Skeletal muscle cell (primary cell): ENCODE measurements at places on chromosomes 5 and 9.

DNA sequence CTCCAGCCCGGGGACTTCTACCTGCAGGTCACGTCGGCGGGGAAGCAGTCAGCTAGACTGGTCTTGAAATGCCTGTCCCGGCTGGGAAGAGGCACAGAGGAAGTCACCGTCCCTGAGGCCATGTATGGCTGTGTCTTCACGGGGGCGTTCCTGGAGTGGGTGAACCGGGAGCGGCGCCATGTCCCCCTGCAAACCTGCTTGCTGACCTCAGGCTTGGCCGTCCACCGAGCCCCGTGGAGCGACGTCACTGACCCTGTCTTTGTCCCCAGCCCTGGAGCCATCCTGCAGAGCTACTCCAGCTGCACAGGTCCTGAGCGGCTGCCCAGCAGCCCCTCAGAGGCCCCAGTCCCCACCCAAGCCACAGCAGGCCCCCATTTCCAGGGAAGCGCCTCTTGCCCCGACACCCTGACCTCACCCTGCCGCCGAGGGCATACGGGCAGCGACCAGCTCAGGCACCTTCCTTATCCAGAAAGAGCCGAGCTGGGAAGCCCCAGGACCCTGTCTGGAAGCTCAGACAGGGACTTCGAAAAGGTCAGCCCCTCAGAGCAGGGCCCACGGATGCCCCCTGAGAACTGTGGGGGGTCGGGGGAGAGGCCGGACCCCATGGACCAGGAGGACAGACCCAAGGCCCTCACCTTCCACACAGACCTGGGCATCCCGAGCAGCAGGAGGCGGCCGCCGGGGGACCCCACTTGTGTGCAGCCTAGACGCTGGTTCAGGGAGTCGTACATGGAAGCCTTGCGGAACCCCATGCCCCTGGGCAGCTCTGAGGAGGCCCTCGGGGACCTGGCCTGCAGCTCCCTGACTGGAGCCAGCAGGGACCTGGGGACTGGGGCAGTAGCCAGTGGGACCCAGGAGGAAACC, 47.8 kb downstream of the PLEKHG4B start:
- DNase-seq = no peak

DNA sequence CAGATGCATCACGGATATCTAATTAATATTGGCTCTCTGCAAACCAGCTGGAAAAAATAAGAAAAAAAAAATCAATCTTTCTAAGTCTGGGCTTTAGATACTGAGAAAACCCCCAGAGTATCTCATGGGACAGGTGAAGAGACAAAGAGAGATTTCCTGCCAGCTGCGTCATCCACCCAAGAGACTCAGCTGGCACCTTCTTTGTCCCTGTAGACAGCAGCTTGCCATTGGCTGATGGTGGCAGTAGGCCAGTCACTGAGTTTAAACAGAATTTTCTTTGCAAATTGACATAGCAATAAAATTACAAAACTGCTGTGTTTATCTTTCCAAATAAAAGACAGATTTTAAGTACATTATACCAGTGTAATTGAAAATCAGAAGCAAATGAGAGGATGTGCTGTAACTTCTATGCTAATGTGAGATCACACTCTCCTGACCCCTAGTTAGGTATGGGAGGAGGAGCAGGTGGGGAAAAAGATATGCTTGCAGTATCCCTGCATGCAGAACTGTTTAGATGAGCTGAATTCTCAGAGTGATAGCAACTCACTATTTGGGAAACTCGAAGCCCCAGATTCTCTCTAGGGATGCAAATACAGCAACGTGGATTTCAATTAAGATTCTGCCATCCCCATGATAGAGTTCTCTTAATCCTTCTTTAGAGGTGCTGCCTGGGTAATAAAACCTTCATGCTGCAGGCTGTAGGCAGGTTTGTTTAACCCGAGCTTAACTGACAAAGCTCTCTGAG, 72.2 kb downstream of the NMUR2 start:
- DNase-seq = no peak

DNA sequence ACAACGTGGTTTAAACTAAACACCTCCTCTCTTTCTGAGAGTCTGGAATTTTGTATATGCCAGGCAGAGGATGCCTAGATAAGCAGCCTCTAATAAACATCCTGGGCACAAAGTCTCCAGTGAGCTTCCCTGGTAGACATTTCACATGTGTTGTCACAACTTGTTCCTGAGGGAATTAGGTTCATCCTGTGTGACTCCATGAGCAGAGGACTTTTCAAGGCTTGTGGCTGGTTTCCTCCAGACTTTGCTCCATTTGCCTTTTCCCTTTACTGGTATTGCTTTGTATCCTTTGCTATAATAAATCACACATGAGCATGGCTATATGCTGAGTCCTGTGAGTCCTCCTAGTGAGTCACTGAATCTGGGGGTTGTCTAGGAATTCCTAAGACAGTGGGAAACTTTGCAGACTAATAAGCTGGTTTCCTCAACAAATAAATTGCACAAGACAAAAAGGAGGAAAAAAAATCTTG, 77.4 kb downstream of the NR2F1-AS1 start:
- DNase-seq = peak; percentile 89

- no peak for DNase-seq
Observed at GRCh38 chr9:137793196-137793841, 84.3 kb upstream of the CACNA1B start.

GRCh38 chr5:170745481-170746071, 37.9 kb upstream of the GABRP start:
- DNase-seq = no peak

DNA sequence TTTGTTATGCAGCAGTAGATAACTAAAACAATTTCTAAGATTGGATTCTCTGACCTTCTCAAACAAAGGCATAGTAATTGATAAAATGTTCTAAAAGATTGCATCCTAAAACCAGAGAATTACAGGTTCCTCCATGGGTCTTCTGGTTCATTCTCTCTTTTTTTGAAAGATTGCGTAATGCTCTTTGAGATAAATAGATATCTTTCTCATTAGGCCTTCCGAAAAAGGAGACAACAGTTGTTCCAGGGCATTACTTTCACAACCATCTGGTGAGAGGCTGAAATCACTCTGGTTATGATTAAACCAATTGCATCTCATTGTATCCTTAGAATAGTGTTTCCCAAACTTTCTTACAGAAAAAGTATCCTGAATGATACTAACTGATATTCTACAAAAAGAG, 174.7 kb upstream of the NREP start:
- no peak for DNase-seq

GRCh38 chr9:117718085-117718484, 13.9 kb downstream of the TLR4 start:
- DNase-seq = peak; percentile 34

DNA sequence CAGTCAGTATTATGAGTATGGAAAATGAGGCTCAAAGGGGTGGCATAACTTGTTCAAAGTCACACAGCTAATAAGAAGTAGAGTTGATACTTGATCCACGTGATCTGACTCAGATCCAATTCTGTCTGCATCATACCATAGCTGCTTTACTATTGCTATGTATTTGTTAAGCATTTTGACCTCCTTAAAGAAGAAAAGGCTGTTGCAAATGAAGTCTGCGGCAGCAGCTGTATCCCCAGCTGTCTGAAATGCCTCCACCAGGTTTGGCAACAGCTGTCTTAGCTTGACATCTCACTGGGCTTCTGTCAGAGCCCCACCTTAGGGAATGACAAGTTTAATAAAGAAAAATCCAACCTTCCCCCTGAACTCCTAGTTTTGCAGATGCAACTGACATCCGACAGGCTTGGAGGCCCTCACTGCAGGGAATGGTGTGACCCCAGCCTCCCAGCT, 75.6 kb upstream of the SLC44A1 start:
- DNase-seq = peak; percentile 58

DNA sequence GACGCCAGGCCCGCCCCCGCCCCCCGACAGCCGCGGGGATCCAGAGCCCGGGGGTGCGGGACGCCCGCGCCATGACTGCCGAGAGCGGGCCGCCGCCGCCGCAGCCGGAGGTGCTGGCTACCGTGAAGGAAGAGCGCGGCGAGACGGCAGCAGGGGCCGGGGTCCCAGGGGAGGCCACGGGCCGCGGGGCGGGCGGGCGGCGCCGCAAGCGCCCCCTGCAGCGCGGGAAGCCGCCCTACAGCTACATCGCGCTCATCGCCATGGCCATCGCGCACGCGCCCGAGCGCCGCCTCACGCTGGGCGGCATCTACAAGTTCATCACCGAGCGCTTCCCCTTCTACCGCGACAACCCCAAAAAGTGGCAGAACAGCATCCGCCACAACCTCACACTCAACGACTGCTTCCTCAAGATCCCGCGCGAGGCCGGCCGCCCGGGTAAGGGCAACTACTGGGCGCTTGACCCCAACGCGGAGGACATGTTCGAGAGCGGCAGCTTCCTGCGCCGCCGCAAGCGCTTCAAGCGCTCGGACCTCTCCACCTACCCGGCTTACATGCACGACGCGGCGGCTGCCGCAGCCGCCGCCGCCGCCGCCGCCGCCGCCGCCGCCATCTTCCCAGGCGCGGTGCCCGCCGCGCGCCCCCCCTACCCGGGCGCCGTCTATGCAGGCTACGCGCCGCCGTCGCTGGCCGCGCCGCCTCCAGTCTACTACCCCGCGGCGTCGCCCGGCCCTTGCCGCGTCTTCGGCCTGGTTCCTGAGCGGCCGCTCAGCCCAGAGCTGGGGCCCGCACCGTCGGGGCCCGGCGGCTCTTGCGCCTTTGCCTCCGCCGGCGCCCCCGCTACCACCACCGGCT, 1.0 kb downstream of the FOXE1 start:
- no peak for DNase-seq

GRCh38 chr5:156892223-156892622, 42.1 kb downstream of the PPP1R2B start:
- DNase-seq = no peak

DNA sequence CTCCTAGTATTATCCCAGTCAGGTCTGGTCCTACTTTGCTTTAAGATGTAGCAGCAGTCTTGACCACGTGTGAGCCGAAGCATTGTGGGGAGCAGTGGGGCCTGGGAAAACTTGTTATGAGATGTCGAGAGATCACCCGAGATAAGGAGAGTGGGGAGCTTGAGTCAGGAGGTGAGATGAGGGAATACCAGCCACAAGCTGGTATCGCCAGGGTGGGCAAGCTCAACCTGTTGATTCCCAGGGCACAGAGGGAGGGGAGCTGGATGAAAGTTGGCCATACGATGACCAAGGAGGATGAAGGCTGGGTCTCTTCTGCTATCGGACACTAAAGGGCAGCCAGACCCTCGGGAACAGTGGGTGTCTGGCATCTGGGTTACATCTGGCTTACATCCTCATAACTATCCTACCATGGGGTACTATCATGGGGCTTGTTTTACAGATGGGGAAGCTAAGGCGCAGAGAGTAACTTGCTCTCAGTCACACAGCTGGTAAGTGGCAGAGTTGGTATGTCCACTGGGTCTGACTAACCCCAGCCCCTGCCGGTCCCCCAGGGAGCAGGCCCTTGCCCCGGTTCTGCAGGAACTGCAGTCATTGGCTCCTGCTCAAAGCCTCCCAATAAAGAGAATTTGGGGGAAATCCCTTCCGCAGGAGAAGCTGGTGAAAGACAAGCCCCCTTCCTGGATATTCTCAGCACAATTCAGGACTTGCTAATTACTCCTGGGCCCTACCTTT, 13.4 kb upstream of the TIFAB start:
- no peak for DNase-seq

- DNase-seq = no peak
Observed at GRCh38 chr5:81391-82021, 10.5 kb upstream of the PLEKHG4B start.

DNA sequence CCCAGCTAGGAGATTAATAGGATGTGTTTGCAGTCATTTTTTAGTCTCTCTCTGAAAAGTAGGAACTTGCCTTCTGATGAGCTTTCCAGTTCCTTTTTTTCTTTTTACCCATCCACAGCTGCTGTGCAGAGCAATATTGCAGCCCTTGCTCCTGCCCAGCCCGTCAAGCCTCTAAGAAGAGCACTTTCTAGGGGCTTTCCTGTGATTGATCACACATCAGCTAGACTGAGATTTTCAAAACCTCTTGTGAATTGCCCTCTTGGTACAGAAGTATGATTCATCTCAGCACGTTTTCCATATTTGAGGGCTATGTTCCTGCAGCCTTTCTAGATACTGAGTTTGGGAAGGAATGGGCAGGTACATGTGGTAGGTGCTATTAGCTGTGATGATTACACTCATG, 93.9 kb downstream of the GALNT10 start:
- DNase-seq = no peak

DNA sequence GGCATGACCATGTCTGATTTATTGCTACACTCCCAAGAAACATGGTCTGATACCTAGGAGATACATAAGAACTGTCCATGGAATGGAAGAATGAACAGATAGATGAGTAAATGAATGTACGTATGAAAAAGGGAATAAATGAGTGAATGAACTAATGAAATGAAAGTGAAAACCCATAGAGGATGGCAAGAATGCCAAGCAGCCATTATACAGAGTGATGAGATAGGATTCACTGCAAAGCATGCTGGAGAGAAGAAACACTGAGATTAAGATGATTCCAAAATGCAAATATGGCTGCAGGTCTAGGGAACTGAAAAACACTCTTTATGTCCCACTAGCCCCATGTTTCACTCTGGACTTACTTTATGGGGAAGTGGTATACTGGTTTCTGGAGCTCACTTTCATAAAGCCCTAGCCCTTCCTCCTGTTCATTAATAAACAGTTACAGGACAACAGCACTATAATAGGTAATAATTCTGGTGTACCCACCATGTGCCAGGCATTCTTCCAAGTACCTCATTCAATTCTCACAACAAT, 170.3 kb upstream of the RAD23B start:
- DNase-seq = no peak
